Activated CD4-positive, alpha-beta memory T cell treated with anti-CD3 and anti-CD28 coated beads for 36 hours (primary cell): ENCODE measurements at places on chromosomes 7 and 10. TPM values are rescaled to one million over a fixed set of nuclear protein-coding genes. Genes with fewer than 3 reads are reported as not detected.

The TEX36 gene
- not detected for total RNA-seq

The CDNF gene
- total RNA-seq: 1.8 TPM

The CLRN3 gene
- not detected for total RNA-seq

The TMEM60 gene
- 15.5 TPM for total RNA-seq

The ZNF365 gene
- total RNA-seq: 1.2 TPM

The AGR2 gene
- total RNA-seq: not detected

The RBM17 gene
- total RNA-seq: 155 TPM

The SSC4D gene
- total RNA-seq: 0.87 TPM

The CFAP43 gene
- 0.19 TPM for total RNA-seq

The NPFFR1 gene
- total RNA-seq: not detected

The NPY4R2 gene
- total RNA-seq: not detected

The ERVW-1 gene
- not detected for total RNA-seq

The UPK3B gene
- 0.65 TPM for total RNA-seq

The EVX1 gene
- total RNA-seq: not detected

The MMD2 gene
- total RNA-seq: not detected

The FGL2 gene
- total RNA-seq: 0.65 TPM

The FAM221A gene
- total RNA-seq: 9.0 TPM

The MMP21 gene
- total RNA-seq: not detected

The SMKR1 gene
- 1.5 TPM for total RNA-seq

The CLEC5A gene
- not detected for total RNA-seq

The MSMB gene
- not detected for total RNA-seq

The UPP1 gene
- total RNA-seq: 121 TPM

The GIMAP6 gene
- 30.2 TPM for total RNA-seq

The ANKRD61 gene
- total RNA-seq: 0.17 TPM

The PLXDC2 gene
- not detected for total RNA-seq

The FAM170B gene
- not detected for total RNA-seq

The HECTD2 gene
- 5.5 TPM for total RNA-seq
